RWPE2 (cell line): ENCODE measurements at places on chromosomes 16 and 17.

GRCh38 chr17:81252326-81252986 lies 13.3 kb downstream of the NDUFAF8 start:
- no peak for DNase-seq

- no peak for DNase-seq
Measured at GRCh38 chr16:67657751-67658518, 2.1 kb downstream of the ACD start.

DNA sequence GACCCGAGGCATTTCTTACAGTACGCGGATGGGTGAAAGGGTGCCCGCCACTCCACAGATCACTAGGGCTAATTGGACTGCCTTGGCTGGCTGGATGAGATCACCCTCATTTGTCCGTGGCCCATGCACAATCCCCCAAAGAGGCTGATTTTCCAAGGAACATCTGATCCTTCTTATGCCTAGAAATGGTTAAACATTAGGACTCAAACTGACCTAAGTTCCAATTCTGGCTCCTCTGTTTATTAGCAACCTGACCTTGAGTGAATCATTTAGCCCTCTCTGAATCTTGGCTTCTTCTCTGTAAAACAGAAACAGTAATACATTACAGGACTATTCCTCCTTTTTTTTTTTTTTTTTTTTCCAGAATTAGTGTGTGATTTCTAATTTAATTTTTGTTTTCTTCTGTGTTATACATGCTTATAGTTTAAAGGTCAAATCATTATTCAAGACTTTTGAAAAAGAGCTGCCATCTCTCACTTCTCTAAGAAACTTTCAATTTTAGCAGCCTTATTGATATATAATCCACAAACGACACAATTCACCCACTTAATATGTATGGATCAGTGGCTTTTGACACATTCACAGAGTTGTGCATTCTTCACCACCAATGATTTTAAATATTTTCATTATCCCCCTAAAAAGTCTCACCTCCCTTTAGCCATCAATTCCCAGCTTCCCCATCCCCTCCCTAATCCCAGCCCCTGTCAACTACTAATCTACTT lies 45.4 kb upstream of the TMEM132E start:
- no peak for DNase-seq

DNA sequence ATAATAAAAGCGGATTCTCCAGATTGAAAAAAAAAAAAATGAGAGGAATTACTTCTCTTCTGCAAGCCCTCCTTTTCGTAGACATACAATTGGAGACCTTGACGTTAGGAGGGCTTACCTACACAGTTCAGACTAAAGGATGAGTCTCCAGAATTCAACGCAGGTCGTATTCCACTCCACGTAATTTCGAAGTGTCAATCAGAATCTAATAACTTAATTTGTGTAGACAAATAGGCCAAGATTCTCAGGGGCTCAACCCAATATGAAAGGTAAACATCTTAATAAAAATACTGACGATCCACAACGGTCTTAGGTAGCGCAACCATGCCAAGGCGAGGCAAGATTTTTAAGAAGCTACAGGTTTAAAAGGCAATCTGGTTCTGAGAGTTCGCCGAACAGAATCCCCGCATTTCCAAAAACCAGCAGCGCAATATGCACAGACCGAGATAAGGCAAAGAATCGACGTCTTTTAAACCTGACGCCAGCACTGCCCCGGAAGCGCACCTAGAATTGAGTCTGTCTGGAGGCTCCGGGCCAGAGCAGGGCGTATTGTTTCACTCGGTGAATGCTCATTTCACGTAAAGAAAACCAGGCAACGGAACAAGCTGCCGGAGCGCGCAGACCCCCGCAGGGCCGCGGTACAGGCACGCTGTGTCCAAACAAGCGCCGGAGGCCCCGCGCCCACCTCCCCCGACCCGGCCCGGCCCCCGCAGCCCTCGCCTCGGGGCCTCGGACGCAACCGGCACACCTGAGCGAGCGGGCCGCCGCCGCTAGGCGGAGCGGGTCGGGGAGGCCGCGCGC lies 623 bp downstream of the MBTPS1 start:
- no peak for DNase-seq

- no peak for DNase-seq
Measured at GRCh38 chr16:56119133-56119532, 72.2 kb upstream of the GNAO1 start.

- no peak for DNase-seq
Measured at GRCh38 chr16:476039-476438, 50.6 kb downstream of the RAB11FIP3 start.

- DNase-seq: no peak
Measured at GRCh38 chr16:49773534-49774475, 82.1 kb downstream of the ZNF423 start.

- no peak for DNase-seq
Measured at GRCh38 chr16:50216231-50216630, 50.1 kb upstream of the ADCY7 start.

GRCh38 chr17:36940313-36941264 lies 3.3 kb downstream of the LHX1 start:
- DNase-seq: no peak

- peak; percentile 65 for DNase-seq
Measured at GRCh38 chr16:4689864-4690704, 3.3 kb upstream of the NUDT16L1 start.

DNA sequence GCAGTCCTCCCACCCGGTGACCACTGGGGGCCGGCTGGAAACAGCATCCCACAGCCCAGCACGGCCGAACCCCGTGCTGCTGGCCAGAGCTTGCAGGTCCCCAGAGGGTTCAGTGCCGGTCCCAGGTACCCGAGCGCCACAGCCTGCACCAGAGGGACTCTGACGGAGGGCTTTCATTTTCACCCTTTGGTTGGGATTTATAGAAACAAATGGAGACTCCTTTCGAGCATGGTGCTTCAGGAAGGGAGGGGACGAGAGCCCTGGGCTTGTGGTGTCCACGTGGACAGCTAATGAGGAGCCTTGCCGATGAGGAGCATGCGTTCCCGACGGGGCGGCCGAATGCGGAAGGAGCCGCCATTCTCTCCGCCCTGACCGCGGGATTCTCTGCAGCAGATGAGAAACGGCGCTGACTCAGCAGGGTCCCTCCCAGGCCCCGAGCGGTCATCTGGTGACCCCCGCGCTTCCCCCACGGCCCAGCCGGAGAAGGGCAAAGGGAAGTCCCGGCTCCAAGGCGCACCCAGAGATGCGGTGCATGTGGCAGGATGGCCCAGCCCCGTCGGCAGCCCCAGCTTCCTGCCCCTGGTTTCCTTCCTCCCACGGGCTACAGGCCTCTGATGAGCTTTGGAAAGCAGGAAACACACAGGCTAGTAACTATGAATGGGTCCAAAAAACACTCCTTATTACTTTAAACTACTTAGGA lies 9.8 kb downstream of the SLC38A10 start:
- no peak for DNase-seq

- DNase-seq: no peak
Measured at GRCh38 chr17:57467226-57467625, 210.9 kb downstream of the MSI2 start.

DNA sequence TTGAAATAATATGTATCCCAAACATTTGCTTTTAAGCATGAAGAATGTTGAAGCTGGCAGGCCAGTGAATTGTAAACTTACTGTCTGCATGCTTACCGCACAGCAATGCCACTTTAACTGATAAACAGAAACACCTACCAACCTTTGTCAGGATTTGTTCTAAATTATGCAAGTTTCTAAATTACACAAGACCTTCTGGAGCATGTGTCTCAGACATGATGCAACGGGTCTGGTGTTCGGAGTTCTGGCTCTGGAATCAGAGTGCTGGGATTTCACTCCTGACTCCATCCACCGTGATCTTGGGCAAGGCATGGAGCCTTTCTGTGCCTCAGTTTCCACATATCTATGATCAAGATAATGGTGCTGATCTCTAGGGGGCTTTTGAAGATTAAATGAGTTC lies 111.2 kb downstream of the CCT6B start:
- DNase-seq: no peak

DNA sequence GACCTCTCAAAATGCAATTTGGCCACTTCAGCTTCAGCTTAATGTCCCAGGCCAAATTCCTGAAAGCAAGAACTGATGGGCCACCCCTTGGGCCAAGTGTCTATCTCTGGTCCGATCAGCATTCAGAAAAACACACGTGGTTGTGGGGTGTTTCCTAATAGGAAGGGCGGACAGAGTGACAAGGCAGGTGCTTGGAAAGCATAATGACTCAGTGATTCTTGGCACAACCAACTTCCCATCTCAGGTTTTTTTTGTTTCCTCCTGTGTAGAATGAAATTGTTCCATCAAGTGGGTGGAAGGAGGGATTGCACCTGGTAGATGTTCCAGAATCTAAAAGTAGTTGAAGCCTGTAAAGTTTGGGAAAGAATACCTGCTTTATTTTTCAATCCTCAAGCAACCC lies 155.6 kb downstream of the HS3ST2 start:
- no peak for DNase-seq

GRCh38 chr16:4200781-4201137 lies 41.1 kb downstream of the SRL start:
- DNase-seq: no peak

DNA sequence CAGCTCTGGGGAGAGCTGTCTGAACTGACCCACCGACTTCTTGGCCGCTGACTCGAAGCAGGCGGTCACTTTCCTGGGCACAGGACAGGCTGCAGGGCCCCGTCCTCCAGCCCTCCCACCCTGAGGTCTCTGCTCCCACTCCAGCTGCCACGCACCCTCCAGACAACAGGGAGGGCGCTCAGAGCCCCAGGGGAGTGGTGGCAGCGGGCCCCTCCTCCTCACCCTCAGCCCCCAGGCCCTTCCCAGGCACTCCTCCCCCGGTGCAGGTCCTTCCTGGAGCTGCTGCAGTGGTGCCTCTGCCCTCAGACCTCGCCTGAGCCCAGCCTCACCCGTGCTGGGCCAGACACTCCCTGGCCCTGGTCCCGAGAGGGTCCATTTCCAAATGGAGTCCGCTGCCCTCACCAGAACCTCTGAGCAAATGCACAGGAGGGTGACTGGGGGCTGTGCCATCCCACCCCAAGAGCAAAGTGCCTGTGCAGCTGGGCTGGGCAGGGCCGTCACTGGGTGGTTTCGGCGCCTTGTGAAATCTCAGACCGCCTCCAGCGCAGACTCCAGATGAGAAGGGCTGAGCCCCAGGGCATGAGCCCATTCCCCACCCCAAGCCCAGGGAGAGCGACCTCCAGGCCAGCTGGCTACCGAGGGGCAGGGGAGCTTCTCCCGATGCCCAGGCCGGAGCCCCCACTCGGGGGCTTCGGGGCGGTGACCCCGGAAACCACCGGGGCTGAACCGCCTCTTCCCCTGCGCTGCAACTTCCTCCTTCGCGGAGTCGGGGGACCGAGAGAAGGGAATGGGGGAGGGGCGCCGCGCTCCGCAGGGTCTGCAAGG lies 717 bp downstream of the CYBA start:
- DNase-seq: no peak

DNA sequence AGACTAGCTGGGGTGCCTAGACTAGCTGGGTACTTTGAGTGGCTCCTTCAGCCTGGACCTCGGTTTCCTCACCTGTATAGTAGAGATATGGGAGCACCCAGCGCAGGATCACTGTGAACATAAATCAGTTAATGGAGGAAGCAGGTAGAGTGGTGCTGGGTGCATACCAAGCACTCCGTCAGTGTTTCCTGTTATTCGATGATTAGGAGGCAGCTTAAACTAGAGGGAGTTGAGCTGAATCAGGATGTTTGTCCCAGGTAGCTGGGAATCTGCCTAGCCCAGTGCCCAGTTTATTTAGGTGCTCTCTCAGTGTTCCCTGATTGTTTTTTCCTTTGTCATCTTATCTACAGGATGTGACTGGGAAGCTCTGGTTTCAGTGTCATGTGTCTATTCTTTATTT lies 8.4 kb upstream of the TMEM235 start:
- no peak for DNase-seq

- no peak for DNase-seq
Measured at GRCh38 chr17:61366715-61367413, 32.8 kb upstream of the TBX2 start.

- no peak for DNase-seq
Measured at GRCh38 chr16:1416521-1416941, 2.0 kb upstream of the UNKL start.

DNA sequence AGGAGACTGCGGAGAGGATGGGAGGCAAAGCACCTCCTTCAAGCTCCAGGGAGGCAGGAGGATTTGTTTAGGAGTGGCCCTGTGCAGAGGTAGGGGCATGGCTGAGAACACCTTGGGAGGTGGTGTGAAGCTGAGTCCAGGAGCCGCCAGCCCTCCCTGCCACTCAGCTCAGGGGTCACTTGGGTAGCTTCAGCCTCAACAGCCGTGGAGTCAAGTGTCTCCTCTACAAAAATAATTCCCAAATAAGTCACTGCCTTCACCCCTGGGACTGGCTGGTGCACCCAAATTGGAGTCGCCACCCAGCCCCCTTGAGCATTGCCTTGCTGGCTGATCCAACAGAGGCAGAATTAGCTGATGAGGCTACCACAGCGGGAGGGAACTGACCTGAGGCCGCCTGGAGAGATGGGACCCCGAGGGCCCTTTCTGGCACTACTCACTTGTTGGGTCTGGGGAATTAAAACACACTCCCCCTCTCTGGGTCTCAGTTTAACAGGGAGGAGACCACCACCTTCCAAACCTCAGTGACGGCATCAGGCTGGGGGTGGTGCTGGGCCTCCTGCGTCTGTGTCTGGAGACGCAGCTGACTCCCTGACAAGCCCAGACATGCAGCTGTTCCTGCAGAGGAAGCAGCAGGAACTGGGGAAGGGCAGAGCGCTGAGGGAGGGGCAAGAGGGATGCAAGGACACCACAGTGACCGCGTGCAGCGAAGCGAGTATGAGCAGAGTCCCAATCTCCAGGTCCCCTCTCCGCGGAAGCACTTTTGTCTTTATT lies 87.9 kb upstream of the TOB1 start:
- DNase-seq: peak; percentile 91

DNA sequence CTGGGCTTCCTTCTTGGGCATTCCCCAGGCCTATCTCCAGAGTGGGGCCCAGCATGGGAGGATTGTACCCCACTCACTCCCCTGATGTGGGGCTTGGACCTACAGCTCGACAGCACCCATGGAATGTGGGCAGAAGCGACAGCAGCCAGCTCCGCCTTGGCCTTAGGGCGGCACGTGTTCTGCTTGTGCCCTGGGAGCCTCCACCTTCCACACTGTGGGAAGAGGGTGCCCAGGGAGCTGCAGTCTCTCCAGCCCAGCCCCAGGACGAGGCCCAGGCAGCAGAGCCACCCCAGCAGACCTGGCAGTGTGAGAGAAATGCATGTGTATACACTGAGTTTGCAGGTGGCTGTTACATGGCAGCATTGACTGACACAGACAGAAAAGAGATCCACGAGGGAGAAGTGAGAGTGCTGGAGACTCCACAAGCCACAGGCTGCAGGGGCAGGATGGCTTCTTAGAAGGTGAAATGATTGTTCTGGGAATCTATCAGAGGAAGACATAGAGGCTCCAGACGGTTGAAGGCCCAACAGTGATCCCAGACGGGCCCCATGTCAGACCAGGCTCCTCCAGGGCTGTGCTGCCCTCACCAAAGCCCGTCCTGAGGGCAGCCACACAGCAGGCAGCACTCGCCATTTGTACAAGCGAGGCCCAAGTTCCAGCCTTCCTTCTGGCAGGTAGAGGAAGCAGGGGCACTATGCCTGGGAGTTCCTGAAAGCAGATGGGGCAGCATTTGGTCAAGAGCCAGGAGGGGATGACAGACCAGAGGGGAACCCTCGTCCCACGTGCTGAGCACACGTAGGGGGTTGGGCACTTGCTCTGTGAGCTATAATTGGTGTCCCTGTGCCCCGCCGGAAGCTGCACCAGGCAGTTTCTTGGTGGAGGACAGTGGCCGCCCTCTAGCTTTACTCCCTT lies 2.8 kb upstream of the DNASE1 start:
- DNase-seq: no peak

GRCh38 chr17:39631403-39631802 lies 4.7 kb downstream of the PPP1R1B start:
- no peak for DNase-seq

GRCh38 chr16:977081-977701 lies 4.4 kb upstream of the SOX8 start:
- DNase-seq: no peak

- DNase-seq: no peak
Measured at GRCh38 chr17:68526548-68526947, 14.3 kb downstream of the PRKAR1A start.
